Chondrocyte (in vitro differentiated cells): ENCODE measurements at places on chromosomes 1 and 21. TPM values are rescaled to one million over a fixed set of nuclear protein-coding genes. Genes with fewer than 3 reads are reported as not detected.

DNA sequence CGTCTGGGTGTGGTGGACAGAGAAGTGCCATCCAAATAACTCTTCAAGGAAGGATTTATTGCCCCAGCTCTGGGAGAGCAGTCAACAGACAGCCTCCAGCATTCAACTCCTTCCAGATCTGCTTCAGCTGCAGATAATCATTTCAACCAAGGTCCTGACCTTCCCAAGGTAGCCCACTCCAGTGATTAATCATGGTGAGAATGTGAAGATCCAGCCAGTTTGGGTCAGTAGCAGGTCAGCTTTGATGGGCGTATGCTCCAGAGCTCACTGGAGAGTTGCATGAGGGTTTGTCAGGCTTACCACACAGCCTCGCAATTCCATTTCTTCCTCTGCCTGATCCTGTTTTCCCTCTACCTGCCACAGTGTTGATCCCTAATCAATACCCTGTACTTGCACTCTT, 214.5 kb upstream of the ZRANB2 start:
- no peak overlapping the region for H3K27ac ChIP-seq
- H3K4me1 ChIP-seq: no peaks in the 10 kb centered on the region
- no peak overlapping the region for H3K4me3 ChIP-seq
- DNase-seq: no peak
- peaks cover 3% of the 10 kb centered on the region for H3K27me3 ChIP-seq

- peaks cover 13% of the 10 kb centered on the region for H3K27me3 ChIP-seq
- no peak overlapping the region for H3K27ac ChIP-seq
- H3K4me3 ChIP-seq: no peak overlapping the region
- no peaks in the 10 kb centered on the region for H3K4me1 ChIP-seq
- no peaks in the 10 kb centered on the region for H3K36me3 ChIP-seq
- DNase-seq: no peak
Measured at GRCh38 chr1:164895026-164895912, 336.3 kb downstream of the PBX1 start.

- no peak for DNase-seq
- no peaks in the 10 kb centered on the region for H3K4me1 ChIP-seq
- no peak overlapping the region for H3K4me3 ChIP-seq
- no peaks in the 10 kb centered on the region for H3K36me3 ChIP-seq
Measured at GRCh38 chr1:224811564-224811963, 117.9 kb upstream of the DNAH14 start.

DNA sequence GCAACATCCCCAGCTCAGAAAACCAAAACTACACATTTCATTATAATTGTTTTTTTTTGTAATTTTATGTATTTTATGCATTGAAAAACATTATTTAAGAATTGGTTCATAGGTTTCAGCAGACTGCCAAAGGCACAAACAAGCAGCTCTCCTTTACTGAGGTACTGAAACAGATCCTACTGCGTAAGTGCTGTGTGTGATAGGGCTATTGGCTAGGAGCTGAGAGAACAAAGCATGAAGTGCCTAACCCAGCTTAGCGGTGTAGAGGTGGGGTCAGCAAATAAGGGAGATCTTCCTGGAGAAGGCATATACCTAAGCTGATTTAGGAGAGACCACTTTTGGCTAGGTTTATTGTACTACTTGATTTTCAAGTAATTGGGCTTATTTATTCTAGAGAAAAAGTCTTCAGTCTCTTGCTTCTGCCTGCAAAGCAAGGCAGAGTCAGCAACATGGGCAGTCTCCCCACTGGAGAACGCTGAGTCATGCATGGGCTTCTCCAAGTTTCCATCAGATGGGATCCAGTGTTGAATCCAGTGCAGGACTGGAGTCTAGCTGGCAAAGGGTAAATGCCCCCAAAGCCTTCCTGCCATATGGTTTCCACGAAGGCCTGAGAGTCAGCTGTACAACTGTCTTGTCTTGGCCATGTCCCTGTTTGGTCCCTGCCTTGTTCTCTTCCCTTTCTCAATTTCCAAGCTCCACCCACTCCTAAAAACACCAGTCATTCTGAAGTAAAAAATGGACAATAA, 18.0 kb upstream of the YTHDF2 start:
- H3K27ac ChIP-seq: no peak overlapping the region
- H3K4me1 ChIP-seq: peaks cover 10% of the 10 kb centered on the region
- peaks cover 12% of the 10 kb centered on the region for H3K36me3 ChIP-seq
- no peak for DNase-seq
- H3K27me3 ChIP-seq: no peaks in the 10 kb centered on the region

EPHA2 gene
- 38.5 to 47.4 TPM (median 40.0 TPM) in 3 replicates for total RNA-seq

DNA sequence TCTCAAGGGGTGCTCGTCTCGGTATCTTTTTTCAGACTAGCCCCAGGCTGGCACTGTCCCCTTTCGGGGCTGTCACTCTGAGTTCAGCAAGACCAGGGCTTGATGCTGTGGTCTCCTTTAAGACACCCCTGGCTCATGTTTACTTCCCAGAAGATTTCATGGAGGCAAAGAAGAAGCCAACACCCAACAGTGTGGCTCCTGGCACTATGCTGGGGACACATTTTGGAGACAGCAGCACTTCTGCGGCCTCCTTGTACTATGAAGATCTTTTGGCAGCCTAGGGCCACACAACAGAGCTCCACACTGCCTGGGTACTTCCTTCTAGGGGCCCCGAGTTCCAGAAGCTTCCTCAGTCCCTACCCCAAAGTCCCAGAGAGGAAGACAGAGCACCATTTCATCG, 24.6 kb downstream of the ECE1 start:
- no peaks in the 10 kb centered on the region for H3K27me3 ChIP-seq
- peaks cover 17% of the 10 kb centered on the region for H3K36me3 ChIP-seq
- no peak overlapping the region for H3K4me3 ChIP-seq
- DNase-seq: no peak
- peak overlapping the region; percentile 64 for H3K27ac ChIP-seq

DNA sequence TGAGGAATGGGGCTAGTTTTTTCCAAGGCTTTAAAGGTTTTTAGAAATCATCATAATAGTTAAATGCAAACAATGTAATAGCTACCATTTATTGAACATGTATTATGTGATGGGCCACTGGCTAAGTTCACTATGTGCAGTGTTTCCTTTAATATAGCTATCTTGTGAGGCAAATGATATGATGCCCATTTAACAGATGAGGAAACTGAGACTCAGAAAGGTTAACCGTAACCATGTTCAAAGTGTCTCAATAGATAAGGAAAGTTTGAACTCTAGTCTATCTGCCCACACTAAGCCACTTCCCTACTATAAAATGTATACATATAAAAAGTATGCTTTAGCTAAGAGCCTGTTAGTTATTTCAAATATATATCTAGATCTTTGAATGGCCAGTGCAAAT, 64.8 kb downstream of the GNG12 start:
- H3K4me1 ChIP-seq: peaks cover 43% of the 10 kb centered on the region
- H3K27me3 ChIP-seq: no peaks in the 10 kb centered on the region
- H3K27ac ChIP-seq: no peak overlapping the region
- no peak for DNase-seq
- H3K36me3 ChIP-seq: peaks cover 6% of the 10 kb centered on the region

DNA sequence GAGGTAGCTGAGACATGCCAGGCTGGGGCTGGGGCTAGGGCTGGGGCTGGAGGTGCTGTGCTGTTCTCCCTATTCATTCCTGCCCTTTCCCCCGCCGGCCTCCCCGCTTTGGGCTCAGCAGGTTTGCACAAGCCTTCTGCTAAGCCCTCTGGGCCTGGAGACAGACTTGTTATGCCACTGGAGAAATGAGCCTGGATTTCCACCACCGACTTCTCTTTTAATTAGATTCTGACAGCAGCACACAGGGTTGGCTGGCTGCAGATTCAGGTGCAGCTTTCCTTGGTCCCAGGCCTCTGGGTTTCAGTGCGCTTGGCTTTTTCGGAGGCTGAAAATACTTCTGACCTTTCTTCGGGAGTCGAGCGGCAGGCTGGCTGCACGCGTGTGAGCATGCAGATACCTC, 71.5 kb upstream of the ACTL8 start:
- H3K36me3 ChIP-seq: peaks cover 3% of the 10 kb centered on the region
- no peak overlapping the region for H3K4me3 ChIP-seq
- DNase-seq: no peak

DNA sequence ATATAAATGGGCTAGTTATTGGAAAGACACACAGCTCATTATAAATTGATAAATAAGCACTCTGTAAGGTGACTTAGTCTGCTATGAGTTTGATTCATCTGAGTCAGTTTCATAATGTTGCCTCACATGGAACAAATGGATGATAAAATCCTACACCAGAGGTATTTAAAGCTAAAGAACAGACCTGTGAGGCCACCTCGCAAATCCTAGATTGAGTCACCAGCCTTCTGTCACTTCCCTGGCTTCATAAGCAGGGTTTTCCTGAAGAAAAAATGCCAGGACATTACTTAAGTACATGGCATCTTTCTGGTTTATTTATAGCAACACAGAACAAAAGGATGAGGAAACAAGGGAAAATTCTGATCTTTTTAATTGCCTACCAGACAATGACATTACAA, 18.4 kb downstream of the CD2 start:
- no peaks in the 10 kb centered on the region for H3K27me3 ChIP-seq
- no peaks in the 10 kb centered on the region for H3K36me3 ChIP-seq
- DNase-seq: no peak
- no peak overlapping the region for H3K4me3 ChIP-seq

GRCh38 chr1:219518168-219518906, 94.6 kb downstream of the ZC3H11B start:
- no peaks in the 10 kb centered on the region for H3K36me3 ChIP-seq
- peaks cover 5% of the 10 kb centered on the region for H3K4me1 ChIP-seq
- DNase-seq: no peak
- H3K4me3 ChIP-seq: no peak overlapping the region

GRCh38 chr1:206835186-206835585, 30.2 kb upstream of the IL20 start:
- no peak overlapping the region for H3K27ac ChIP-seq
- peaks cover 21% of the 10 kb centered on the region for H3K4me1 ChIP-seq
- peaks cover 2% of the 10 kb centered on the region for H3K27me3 ChIP-seq
- DNase-seq: no peak

MLLT11 gene
- 42.8 to 49.9 TPM (median 42.8 TPM) in 3 replicates for total RNA-seq

DNA sequence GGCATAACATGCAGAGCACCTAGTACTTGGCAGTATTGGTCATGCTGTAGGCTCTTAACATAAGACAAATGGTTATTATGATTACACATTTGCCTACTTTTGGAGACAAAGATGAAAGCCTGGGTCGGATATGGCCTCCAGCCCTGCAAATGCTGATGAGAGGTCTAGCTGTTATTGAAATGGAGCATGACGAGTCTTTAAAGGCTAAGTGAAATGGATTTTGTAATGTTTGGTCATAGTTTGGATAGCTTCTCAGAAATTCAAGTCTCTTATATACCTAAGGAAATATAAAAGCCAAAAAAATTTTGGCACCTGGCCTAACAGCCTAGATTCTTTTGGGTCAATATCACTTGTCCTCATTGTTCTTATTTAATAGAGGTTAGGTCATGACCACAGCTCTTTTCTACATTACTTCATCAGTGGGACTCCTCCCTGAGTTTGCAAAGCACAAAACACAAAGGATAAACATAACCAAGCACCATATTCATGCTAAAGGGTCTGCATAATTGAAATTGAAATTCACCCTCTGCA, 69.2 kb upstream of the WLS start:
- H3K27ac ChIP-seq: no peak overlapping the region
- H3K36me3 ChIP-seq: no peaks in the 10 kb centered on the region
- no peaks in the 10 kb centered on the region for H3K4me1 ChIP-seq
- DNase-seq: no peak
- H3K27me3 ChIP-seq: no peaks in the 10 kb centered on the region

CEP170 gene
- 101 to 109 TPM (median 108 TPM) in 3 replicates for total RNA-seq

DNA sequence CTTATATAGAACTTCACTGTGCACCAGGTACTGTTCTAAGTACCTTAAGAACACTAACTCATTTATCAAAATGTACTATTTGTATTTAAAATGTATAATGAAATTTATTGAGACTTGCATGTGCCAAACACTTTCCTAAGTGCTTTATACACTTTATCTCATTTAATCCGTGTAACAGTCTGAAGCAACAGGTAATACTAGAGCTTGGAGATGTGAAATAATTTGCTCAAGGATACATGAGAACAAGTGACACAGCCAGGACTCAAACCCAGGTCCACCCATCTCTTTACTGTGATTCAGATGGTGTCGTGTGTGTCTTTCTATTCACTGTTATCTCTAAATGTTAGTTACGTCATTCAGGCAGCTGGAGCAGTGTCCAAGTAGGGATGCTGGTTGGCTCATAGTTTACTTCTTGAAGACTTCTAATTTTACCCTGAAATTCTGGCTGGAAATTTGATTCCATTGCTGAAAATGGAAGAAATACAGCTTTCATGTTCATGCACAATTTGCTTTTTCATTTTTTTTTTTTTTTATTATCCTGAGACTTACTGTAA, 169.7 kb upstream of the UBE2U start:
- peak overlapping the region; percentile 90 for H3K27ac ChIP-seq
- peaks cover 36% of the 10 kb centered on the region for H3K36me3 ChIP-seq
- no peaks in the 10 kb centered on the region for H3K27me3 ChIP-seq

ACKR1 gene
- not detected in 3 replicates for total RNA-seq

- H3K27me3 ChIP-seq: peaks cover 17% of the 10 kb centered on the region
- no peak for DNase-seq
- no peak overlapping the region for H3K27ac ChIP-seq
- H3K36me3 ChIP-seq: no peaks in the 10 kb centered on the region
- H3K4me1 ChIP-seq: no peaks in the 10 kb centered on the region
Measured at GRCh38 chr1:99270646-99271045, 6.4 kb downstream of the PLPPR4 start.

GRCh38 chr1:199808110-199808870, 219.2 kb upstream of the NR5A2 start:
- H3K27ac ChIP-seq: no peak overlapping the region
- no peak for DNase-seq
- no peaks in the 10 kb centered on the region for H3K36me3 ChIP-seq
- H3K4me3 ChIP-seq: no peak overlapping the region

DNA sequence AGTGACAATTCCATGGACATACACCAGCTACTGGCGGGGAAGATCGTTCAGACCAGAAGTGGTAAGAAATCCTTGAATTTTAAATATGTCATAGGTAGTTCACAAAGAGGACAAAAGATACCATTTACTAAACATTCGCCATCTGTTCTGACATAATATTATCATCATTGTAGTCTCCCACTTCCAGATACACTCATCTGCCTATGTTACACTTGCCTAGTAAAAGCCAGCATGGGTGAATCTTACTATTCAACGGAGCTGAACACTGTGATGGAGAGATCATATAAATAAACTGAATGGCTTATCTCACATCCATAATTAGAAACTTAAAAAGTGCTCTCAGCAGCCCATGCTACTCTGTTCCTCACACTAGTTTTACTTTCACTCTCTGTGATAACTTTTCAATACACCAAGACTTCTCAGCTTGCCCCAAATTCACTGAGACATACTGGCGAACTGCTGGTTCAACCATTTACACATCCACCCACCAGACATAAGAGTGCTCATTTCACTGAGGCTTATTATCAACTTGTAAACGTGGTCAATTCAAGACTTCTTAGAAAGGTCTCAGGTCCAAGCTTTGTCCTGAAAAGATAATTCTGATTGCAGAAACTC, 463 bp upstream of the PRRC2C start:
- no peak for DNase-seq
- H3K27me3 ChIP-seq: no peaks in the 10 kb centered on the region
- H3K4me1 ChIP-seq: peaks cover 41% of the 10 kb centered on the region
- H3K27ac ChIP-seq: peak overlapping the region; percentile 96
- H3K4me3 ChIP-seq: peak overlapping the region; percentile 82

DNA sequence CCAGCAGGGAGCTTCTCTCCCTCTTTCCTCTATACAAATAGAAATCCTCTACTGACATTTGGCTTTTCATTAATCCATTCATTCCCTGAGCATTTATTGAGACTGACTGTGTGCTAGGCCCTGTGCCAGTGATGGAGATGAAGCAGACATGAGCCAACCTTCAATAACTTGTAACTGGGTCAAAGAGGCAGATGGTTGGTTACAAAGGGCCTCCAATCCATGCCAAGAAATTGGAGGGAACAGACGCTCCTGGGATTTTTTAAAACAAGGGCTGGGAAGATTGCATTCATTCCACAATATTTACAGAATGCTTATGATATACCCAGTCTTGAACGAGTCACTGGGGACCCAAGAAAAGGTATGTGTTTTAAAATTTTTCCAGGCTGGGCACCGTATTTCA, 6.2 kb downstream of the HPCAL4 start:
- no peak overlapping the region for H3K4me3 ChIP-seq
- DNase-seq: peak; percentile 3
- H3K4me1 ChIP-seq: no peaks in the 10 kb centered on the region
